ENCODE measurements at places on chromosomes 5 and 9.

DNA sequence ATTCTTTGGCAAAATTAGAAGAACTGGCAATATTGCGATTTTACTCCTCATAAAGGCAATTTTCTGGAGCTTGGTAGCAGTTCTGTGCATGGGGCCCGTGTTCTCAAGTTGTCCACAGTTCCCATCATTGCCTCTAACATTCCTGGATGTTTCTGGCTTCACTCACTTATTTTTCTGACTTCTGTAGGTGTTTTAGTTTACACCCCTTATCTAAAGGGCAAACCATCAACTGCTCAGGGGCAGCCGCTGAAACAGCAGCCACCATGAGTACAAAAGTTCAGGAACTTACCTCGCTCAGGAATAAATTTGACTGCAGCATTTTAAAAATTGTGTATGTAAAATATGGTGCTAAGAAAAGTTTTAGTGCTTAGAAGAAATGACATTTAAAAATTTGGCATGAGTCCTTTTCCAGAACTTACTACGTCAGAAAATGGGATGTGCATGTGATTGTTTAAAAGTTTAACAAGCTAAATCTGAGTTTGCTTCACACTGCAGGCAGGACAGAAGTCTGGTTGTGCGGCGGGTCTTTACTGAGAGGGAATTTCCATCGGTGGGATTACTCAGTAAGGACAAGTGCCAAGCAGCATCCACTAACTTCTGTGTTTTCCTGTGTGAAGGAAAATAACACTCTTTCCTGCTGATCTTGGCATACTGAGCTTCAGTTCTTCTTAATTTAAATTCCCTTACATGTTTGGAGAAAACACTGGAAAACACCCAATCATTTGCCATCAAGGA is 261.7 kb downstream of the MAT2B start:
- DNase-seq = no peak

DNA sequence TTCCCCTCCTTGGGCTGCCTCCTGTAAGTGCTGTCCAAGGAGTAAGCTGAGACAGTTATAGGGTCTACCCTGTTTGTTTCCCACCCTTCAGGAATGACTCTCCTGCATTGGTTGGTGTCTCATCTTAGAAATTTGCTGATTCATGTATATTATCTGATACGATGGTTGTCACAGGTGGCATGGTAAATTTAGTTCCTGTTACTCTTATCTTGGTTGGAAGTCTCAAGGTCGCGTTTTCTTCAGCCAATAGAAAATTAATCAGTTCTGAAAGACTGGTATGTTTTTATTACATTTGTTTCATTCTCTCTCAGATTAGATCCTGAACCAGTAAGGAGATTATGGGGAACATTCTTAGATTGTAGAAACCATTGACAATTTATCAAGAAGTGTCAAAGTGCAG is 42.7 kb downstream of the SCGB3A1 start:
- no peak for DNase-seq

GRCh38 chr5:167936022-167936421 is 355.4 kb upstream of the WWC1 start:
- no peak for DNase-seq

DNA sequence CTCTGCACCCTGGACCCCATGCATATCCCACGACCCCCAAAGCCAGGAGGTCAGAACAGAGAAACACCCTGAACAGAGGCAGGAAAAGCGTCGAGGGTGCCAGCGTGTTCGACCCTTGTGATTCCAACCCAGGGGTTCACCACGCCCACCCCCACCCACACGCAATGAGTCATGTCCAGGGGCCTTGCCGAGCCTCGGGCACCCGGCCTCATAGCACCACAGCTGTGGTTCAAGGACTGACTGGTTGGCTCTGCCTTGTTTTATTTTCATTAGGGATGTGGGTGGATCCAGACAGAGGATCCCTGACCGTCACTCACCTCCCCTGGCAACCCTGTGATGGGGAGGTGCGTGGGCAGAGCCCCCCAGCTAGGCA is 9.5 kb upstream of the QSOX2 start:
- DNase-seq = no peak

GRCh38 chr9:136978073-136978864 is 965 bp downstream of the PTGDS start:
- DNase-seq = peak; percentile 57

DNA sequence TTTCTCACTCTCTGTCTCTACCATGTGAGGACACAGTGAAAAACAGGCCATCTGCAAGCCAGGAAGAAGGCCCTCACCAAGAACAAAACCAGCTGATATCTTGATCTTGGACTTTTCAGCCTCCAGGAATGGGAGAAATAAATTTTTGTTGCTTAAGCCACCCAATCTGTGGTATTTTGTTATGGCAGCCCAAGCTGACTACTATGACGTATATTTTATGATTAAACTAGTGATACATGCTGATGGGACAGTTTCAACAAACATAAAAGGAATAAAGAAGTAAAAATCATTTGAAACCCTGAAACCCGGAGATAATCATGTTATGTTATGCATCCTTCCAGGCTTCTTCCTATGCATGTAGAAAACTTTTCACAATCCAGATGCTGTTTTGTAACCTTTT is 71.5 kb upstream of the ERBIN start:
- no peak for DNase-seq

DNA sequence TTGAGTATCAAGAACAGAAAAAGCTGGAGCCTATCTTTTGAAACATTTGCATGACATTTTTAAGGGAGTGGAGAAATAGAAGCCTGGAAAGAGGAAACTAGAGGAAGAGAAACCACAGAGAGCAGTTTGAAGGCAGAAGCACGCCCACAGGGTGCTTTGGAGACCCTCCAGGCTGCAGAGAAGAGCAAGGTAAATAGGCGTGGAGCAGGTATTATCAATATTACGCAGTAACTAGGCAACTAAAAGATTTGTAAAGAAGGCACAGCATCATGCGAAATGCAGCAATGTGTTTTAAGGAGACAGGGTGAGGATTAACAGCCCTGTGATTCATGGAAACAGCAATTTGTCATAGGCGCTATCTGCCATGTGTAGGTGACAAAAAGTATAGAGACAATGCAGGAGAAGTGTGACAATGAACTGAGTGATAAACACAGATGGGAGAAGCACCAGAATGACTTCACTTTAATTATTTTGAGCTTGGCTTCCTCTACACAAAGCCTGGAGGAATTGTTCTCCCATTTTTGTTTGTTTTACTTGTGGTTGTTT is 281.2 kb downstream of the BRINP1 start:
- no peak for DNase-seq

- no peak for DNase-seq
Measured at GRCh38 chr5:168162464-168162863, 129.0 kb upstream of the WWC1 start.

DNA sequence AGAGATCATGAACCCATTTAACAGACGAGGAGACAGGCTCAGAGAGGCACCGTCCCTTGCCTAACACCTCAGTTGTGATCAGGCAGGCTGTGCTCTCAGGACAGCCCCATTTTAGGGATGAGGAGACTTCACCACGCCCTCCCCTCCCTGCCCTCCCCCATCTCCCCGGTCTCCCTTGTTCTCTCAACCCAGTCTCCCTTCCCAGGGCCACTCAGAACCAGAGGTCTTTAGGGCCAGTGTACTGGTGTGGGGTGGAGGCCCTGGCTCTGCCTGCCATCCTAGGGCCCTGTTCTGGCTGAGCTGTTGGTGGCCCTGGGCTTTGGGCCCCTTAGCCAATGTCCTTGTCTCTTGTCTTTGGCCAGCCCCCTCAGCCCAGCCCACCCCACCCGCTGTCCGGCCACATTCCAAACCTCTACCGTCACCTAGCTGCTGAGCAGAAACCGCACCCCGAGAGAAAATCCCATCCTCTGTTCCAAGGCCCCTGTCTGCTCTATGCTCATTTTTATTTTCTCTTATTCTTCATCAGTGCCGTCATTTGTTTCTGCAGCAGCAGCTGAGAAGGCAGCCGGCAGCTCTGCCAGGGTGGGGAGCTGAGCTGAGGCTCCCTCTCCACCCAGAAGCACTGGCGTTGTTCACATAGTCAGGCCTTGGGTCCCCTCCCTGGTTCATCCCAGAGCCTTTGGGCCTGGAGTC is 33.9 kb downstream of the OLFML2A start:
- no peak for DNase-seq

DNA sequence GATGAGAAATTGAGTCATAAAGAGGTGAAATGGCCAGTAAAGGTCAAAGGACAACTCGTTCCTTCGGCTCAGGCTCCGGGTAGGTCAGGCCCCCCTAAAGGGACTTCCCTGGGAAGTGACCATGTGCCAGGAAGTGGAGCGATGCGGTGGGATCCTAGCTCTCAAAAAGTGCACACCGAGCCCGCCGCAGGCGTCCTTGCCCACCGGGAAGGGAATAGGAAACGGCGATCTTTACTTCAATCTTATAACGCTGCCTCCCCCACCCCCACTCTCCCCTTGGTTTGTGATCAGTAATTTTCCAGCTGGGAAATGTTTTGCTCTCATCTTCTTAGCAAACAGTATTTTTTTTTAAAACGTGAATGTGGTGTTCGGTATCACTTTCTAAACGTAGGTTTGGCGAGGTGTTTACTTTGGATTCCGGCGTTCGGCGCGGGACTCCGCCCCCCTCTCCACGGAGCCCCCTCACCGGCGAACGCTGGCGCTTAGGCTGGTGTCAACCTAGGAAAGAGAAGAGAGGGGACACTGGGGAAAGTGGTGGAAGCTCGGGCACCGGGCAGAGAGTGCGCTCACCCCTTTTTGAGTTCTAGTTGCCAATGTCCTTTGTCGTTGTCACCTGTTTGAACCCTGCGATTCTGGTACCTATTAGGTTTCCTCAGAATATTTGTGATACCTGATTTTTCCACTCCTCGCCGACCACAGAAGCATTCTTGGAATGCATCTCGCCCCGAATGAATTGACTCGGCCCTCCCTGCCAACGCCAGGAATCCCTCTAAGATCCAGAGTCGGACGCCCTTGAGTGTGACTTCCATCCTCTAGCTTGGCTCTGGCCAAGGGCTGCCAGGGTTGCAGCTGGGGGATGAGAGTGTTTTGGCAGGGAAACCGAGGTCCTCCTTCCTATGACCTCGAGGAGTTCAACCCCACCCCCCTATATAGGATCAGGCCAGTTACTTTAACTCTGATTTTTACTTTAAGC is 1.8 kb upstream of the KLF4 start:
- DNase-seq = no peak

- no peak for DNase-seq
Measured at GRCh38 chr5:131381021-131381420, 117.2 kb downstream of the CDC42SE2 start.

- no peak for DNase-seq
Measured at GRCh38 chr9:119343059-119343990, 25.9 kb downstream of the BRINP1 start.

GRCh38 chr5:135954899-135955298 is at the start of gene LECT2:
LECT2 (minus strand) TSS chr5:135954983; CDS start chr5:135954833, 150 bp downstream.
- no peak for DNase-seq

DNA sequence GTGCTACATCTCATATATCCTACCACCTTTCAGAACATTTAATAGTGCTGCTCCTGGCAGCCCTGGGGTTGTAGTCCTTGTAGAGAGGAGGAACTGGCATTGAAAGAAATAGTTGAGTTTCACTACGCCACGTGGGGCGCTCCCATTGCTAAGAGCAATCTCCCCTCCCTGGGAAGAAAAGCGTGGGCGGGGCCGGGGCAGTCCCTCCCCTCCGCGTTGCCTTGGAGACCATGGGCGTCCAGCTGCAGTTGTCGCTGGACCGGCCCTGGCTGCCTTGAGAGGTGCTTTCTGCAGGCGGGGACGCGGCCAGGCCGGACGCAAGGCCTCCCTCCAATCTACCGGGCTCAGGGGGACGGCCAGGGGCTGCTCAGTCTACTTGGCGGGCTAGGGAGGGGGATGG is 368 bp upstream of the CCDC180 start:
- DNase-seq = no peak

DNA sequence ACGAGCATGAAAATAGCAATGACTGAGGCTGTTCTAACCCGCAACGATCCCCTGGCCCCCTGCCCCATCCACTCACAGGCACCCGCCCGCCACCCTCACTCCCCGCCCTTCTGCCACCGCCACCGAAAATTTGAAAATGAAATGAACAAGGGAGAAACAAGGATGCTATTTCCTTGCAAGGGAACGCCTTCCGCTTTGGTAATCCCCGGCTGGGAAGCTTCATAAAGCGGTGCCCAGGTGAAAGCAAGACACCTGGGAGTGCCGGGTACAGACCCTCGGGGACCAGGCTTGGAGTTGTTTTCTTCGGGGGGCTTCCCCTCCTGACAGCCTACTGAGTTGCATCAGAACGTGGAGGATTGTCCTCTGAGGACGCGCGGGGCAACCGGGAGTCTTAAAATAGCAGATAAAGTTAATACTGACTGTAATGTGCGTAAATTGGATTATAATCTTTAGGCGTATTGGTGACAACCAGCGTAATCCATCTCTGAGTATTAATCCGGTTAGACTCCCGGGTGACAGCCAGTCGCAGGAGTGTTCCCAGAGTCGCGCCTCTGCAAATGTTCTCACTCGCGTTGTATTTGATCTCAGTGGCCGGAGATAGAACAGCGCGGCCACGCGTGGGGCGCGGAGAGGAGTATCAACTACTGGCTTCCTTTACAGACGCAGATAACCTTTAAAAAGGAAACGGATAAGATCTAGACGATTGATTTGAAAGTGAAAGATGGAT is 885 bp upstream of the MLLT3 start:
- DNase-seq = peak; percentile 53

DNA sequence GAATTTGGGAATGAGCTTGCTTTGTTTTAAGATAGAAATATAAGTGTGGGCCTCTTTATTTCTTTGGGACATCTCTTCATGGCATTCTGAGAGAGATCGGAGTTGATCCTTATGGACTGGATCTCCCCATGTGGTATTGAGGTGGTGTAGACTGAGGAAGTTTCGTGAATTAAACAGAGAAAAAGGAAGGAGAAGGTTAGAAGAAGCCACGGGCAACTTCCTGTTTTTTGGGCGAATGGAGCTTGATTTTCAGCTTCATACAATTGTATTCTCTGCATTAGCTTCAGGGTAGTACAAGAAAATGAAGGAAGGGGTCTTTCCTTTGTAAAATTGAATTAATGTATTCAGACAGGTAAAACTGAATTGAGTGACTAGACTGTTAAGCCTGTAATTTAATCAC is 70.5 kb upstream of the HMHB1 start:
- no peak for DNase-seq

DNA sequence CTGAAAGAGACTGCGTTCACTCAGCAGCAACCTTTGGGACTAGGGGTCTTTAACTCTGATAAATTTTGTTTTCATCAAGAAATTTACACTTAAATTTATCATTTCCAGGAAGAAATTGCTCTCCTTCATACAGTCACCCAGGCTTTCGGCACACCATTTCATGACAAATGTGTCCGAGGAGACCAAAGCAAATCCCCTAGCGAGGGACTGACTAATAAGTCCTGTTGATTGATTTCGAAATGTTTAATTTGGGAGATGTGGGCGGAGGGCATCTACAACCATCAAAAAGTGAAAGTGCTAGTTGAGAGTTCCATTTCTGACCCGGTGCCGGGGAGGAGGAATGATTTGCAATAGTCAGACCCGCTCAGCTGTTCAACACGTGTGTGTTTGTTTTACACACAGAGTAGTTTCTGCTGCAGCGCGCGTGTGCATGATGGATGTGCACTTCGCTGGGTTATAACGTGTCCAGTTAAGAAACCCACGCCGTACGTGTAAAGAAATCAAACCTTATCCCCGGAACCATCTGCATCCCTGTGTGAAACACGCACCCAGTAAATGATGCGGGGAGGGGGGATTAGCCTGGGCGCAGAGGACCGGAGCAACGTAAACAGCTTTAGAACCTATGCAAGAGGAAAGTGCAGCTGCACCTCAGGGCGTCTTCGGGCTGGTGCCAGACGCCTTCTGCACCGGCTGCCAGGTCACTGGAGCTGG is 845 bp upstream of the NR4A3 start:
- DNase-seq = peak; percentile 75

Measured in activated CD4-positive, alpha-beta T cell treated with anti-CD3 and anti-CD28 coated beads, Interleukin-2, Interleukin-4, amounts not matched to agents 100 ng/mL and 50 ng/mL, durations not matched to agents 16 hours and 8 hours (primary cell).